Stimulated activated CD4-positive, alpha-beta T cell treated with anti-CD3 and anti-CD28 coated beads, Interleukin-1b, Interleukin-23, amount 100 ng/mL, for 1 hour (primary cell): ENCODE measurements at places on chromosomes 3 and 15.

DNA sequence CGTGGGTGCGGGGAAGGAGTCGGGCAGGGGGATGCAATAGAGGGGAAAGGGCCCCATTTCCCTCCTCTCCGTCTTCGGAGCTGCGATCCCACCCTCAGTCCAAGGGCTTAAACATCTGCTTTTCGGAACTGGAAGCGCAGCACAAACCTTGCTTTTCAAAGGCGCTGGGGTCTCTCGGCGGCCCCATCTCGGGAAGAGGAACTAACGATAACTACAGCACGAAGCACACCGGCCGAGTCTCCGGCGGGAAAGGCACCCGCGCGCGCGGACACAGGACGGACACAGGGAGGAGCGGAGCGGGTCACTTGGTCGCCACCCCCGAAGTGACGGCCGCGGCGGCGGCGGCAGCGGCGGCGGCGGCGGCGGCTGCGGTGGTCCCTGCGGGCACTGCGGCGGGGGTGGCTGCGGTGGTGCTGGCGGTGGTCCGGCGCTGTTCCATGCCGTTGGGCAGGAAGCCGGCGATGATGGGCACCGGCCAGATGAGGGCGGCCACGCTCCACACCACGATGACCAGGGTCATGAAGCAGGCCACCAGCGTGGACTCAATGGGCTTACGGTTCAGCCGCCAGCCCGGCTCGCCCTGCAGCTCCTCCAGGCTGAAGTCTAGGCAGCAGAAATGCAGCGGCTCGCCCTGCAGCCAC is 1.1 kb downstream of the TMEM158 start:
- DNase-seq = no peak

DNA sequence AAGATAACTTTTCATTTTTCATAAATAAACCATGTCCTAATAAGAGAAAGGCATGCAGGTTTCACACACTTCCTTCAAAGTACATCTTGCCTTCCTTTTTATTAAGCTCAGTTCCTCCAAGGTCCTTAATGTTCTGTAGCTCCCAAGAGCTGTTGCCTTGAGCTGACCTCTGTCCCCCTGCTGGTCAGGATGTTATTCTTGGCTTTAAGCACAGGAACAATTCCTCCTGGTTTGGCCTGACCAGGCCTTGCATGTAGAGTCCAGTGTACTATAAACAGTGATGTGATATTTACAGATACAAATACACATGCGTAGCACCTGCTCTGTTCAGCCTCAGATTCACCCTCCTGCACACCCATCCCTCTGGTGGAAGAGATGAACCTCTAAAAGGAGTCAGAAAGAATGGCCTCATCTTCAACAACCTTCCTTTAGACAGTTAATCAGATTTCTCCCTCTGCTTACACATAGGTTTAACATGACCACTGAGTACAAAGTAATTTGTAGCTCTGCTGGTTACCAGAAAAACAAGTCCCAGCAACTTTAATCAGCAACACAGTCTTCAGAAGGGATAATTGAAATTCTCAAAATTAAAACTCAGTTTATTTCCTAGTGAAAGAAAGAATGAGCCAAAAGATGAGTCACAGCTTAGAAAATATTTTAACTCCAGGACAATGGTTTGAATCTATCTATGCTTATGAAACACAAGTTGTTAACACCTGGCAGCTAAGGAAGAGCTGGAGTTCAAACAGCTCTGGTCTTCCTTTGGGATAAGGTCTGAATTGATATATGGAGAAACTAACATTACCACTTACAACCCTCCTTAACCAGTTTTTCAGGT is 46.5 kb downstream of the PTPN9 start:
- no peak for DNase-seq

GRCh38 chr3:136146981-136147729 is 49.0 kb downstream of the MSL2 start:
- no peak for DNase-seq

GRCh38 chr3:44418549-44418948 is 58.9 kb downstream of the ZNF445 start:
- no peak for DNase-seq

DNA sequence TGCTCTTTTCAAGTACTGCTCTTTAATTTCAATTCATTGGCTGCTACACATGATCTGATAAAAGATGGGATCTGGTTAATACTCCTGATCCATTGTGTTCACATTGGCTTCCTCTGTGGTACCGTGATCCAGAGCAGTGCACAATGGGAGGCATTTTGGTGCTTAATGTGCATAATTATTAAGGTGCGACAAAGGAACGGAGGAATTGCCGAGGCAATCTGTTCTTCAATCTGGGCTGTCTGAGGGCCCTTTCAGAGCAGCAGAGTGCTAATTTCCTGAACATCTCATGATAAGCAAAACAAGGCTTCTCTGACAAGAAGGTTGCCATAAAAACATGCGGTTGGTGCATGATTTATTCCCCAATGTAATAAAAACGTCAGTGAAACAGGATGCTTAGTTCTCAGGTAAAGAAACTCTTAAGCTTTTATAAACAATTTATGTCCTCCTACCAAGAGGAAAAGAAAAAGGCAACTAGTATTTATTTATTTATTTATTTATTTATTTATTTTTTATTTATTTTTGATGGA is 64.0 kb upstream of the EPHA3 start:
- DNase-seq = no peak

GRCh38 chr15:40338041-40338657 is 2.6 kb downstream of the CCDC9B start:
- peak; percentile 55 for DNase-seq

DNA sequence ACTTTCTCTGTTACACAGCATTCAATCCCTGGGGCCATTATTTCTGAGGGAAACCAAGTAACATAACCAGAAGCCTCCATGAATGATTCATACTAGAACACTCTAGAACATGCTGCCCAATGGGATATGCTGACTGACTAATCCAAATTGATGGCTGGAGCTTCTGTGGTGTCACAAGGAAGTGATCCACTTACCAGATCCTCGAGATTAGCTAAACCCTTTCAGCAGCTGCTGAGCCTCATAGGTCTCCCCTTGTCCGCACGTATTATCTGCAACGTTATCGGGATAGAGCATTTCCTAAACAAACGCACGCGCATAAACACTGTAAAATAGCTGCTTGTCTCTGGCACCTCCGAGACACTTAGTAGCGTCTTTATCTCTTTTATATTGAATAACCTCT is 61.2 kb upstream of the PROK2 start:
- no peak for DNase-seq

DNA sequence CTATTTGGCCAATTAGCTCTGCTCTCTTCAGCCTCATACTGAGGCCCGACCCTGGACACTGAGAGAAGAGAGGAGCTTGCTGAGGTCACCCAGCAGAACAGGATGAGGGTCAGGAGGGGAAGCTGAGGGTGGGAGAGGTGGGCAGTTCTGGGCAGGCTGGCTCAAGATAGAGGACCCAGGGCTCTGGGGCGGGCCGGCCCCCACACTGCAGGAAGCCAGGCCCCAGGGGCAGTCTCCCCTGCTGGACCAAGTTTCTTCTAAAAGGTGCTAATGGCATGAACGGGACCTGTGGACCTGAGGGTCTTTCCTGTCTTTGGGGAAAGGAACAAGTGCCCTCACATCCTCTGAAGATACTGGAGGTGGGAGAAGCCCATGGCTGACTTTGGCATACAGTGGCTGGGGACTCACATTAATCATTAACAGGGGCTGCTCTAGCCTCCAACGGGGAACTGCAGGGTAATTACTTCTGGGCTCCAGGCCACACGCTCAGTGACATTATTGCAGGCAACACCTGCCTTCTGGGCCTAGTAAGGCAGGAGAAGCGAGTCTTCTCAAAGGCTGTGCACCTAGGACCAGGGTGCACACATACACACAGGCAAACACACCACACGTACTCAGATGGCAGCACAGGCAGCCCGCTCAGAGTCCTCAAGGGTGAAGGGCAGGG is 10.6 kb downstream of the HCN4 start:
- no peak for DNase-seq

GRCh38 chr3:77052051-77052501 is 12.2 kb downstream of the ROBO2 start:
- no peak for DNase-seq

- DNase-seq = no peak
These were observed 4.8 kb upstream of the CCDC174 start for GRCh38 chr3:14646589-14647413.

DNA sequence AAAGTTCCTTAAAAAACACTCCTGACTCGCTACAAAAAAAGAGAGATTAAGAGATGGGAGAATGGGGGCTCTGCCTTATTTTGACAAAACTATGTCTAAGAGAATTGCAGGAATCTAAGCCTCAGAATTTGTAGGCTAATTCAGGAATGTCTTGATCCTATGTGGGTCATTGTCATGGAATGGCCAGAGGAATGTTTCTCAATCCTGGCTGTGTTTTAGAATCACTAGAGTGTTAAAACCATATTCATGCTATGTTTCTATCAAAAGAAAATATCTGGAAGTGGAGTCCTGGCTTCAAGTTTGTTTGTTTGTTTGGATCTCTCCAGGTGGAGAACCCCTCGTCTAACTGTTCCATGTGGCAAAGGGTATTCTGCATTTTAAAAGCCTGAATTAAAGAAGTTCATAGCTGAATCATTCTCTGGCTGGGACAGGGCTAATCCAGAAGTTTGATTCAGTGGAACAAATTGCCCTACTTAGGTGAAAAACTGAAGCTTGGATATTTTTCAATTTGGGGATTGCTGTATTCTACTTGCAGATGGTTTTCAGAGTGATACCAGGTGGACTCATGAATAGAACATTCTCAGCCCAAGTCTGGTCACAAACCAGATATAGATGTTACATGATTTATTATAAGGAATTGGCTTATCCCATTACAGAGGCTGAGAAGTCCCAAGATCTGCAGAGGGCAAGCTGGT is 28.2 kb downstream of the GJD2 start:
- no peak for DNase-seq

- no peak for DNase-seq
These were observed 148.9 kb upstream of the GBE1 start for GRCh38 chr3:81910244-81910852.

DNA sequence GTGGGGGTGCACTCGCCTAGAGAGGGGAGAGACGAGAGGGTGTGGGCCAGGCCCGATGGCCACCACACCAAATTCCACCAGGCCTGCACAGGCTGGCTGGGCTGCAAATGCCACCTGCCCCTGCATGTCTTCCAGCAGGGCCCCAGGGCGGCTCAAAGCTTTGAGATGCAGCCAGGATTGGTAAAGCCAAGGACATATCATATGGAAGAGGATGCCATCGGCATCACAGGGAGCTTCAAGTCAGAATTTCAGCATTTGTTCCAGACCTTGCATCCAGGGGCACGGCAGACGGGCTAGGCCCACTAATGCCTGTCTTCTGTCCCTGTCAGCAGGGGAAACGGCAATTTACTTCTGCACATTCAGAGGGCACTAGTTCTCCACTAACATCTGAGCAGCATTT is 97.8 kb downstream of the NUP210 start:
- no peak for DNase-seq

DNA sequence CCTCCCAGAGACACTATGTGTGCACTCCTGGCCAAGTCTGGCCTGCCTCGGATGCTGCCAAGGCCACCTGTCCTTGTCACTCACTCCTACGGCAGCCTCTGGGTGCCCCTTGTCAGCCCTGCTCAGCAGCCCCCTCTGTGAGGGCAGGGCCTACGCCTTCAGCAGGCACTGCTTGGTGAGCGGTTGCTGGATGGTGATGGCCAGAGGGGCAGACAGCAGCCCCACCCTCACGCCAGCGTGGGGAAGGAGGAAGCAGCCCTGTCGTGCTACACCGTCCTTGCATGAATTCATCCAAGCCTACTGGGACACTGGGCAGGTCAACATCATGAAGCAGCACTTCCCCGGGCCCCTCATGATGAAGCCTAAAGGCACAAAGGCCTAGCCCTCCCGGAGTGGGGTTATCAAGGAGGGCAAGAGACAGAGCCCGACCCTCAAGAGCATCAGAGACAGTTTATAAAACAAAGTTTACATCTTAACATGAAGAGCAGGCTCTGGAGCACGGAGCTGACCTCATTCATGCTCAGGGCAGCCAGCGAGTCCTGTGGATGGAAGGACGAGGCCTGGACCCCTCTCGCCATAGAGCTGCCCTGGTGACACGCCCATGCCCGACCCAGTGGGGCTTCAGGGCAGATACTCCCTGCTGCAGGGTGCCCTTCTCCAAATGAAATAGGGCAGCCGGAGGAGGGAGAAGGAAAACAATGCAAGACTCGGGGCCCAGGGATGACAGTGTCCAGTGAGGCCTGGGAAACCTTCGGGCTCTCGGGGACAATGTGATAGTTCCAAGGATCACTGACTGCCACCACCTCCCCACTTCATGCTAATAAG is 25.3 kb downstream of the CHDH start:
- no peak for DNase-seq

- no peak for DNase-seq
These were observed 30.1 kb upstream of the CAPN3 start for GRCh38 chr15:42329161-42329560.

- DNase-seq = no peak
These were observed 88.3 kb downstream of the RSL24D1 start for GRCh38 chr15:55108448-55108847.

GRCh38 chr3:106981392-106981791 is 395.8 kb upstream of the CCDC54 start:
- DNase-seq = no peak

- no peak for DNase-seq
These were observed 15.6 kb downstream of the CLDN1 start for GRCh38 chr3:190306513-190307163.

GRCh38 chr3:71348001-71348632 is 235.4 kb downstream of the FOXP1 start:
- DNase-seq = no peak

DNA sequence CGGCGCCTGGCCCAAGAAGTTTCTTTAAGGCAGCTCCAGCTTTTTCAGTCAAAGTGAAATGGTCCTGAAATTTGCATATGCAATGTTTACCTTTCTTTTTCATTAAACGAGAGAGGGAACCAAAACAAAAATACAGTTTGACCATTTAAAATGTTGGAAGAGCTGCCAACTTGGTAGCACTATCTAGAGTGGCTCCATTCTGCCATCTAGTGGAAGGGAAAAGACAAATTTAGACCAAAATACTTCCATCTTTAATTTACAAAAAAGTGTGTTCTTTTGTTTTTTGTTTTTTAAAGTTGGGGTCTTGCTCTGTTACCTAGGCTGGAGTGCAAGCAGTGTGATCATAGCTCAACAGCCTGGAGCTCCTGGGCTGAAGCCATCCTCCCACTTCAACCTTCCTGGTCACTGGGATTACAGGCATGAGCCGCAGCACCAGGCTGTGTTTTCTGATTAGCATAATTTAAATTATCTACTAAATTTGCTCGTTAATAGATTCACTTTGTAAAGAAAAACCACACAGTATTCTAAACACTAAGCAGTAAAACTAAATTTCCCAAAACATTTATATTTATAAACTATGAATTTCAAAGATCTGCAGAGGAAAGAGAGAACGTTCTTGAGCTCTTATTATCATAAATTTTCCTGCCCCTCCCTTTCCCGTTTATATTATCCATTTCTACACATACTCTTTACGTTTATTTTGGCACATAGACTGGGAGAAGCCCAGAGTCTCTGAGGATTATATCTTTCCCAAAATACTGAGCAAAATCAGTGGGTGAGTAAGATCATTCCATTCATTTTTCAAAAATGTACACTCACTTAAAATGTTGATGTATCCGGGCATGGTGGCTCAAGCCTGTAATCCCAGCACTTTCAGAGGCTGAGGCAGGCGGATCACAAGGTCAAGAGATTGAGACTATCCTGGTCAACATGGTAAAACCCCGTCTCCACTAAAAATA is 15.4 kb upstream of the RFC4 start:
- DNase-seq = no peak

GRCh38 chr15:43769584-43770228 is 7.1 kb downstream of the ELL3 start:
- no peak for DNase-seq
